ENCODE measurements at places on chromosomes 16 and 17. TPM values are rescaled to one million over a fixed set of nuclear protein-coding genes. Genes with fewer than 3 reads are reported as not detected.

- H3K27me3 ChIP-seq, result peaks cover 7% of the 10 kb centered on the region
- H3K36me3 ChIP-seq, result no peaks in the 10 kb centered on the region
- no peak for DNase-seq
- no peaks in the 10 kb centered on the region for H3K4me1 ChIP-seq
- no peak overlapping the region for H3K27ac ChIP-seq
Observed at GRCh38 chr17:72580321-72581127, 459.7 kb downstream of the SOX9 start.

TBX4 gene
- total RNA-seq, result not detected

FAM222B gene
- total RNA-seq, result 23.0 TPM

- no peak overlapping the region for H3K4me3 ChIP-seq
- no peaks in the 10 kb centered on the region for H3K27me3 ChIP-seq
- DNase-seq, result no peak
- peaks cover 22% of the 10 kb centered on the region for H3K36me3 ChIP-seq
- peaks cover 4% of the 10 kb centered on the region for H3K4me1 ChIP-seq
- no peak overlapping the region for H3K27ac ChIP-seq
Observed at GRCh38 chr17:75813081-75814020, 28.7 kb downstream of the UNK start.

CPNE7 gene
- total RNA-seq, result 25.7 TPM

Measured in activated T-helper 2 cell treated with anti-CD3 and anti-CD28 coated beads, Interferon-gamma antibody, Interleukin-2, Interleukin-4, amounts not matched to agents 10 μg/mL and 5 μg/mL and 100 μg/mL, durations not matched to agents 14 hours and 24 hours and 36 hours (primary cell).